ENCODE measurements at places on chromosomes 11 and 22.

- DNase-seq = no peak
Observed at GRCh38 chr11:102254047-102254446, 63.2 kb upstream of the BIRC3 start.

- DNase-seq = no peak
Observed at GRCh38 chr22:36552289-36552688, 23.3 kb upstream of the EIF3D start.

- DNase-seq = no peak
Observed at GRCh38 chr11:119918347-119918746, 189.3 kb upstream of the NECTIN1 start.

DNA sequence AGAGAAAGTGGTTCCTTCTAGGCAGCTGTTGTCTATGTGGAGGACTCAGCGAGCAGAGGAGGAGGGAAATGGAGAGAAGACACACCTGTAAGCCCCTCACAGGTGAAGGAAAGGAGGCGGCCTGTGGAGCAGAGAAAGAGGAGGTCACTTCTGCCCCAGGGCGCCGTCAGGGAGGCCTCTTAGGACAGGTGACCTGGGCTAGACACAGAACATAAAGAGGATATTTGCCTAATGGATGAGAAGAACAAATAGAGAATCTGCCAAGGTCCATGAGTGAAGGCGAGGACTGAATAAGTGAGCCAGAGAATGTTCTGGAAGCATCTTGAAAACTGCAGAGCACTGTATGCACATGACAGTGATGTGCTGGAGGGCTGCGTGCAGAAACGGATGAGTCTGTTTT, 2.2 kb upstream of the SCUBE1 start:
- no peak for DNase-seq

DNA sequence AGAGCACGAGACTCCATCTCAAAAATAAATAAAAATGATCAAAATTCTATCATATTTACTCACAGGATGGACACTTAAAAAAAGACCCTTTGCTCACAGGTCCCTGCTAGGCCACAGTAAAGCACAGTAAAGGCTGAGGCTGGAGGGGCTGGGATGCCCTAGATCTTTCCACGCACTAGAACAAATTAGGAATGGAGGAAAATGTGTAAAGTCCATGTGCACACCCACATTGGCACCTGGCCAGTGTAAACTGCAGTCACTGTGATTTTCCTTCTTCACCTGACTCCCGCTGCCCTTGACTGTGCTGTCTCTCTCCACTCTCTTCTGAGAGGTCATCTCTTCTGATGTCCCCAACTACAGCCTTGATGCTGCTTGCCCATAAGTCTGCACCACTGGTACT, 195.5 kb downstream of the EFCAB6 start:
- DNase-seq = no peak

DNA sequence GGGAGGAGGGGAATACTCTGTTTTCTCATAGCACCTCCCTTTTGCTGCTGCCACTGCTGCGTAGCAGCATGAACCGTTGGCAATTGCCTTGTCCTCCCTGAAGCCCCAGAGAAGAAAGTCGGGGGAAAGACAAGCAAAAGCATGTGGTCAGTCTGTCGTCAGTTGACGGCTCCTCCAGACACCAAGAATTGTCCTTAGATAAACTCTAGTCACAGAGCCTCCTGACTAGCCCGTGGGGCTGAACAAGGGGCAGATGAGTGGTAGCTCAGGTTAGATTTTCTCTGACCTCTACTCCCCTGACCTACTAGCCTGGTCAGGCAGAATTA, 126.4 kb upstream of the HSD17B12 start:
- no peak for DNase-seq

DNA sequence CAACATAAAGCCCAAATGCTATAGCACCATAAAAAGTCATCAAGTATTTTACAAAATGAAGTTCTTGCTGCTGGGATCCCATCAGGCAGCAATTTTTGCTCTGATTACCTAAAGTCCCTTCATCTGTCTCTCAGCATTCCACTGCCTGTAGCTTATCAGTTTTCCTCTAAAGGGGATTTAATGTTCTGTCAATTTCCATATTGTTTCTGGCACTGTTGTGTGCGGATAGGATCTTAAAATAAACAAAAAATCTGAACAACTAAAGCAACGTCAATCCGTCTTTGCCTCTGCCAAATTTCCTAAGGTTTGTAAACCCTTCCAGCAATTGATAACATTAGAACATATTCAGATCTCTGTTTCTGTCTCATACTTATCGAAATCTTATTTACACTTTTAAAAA, 1126.3 kb upstream of the RAG2 start:
- no peak for DNase-seq

DNA sequence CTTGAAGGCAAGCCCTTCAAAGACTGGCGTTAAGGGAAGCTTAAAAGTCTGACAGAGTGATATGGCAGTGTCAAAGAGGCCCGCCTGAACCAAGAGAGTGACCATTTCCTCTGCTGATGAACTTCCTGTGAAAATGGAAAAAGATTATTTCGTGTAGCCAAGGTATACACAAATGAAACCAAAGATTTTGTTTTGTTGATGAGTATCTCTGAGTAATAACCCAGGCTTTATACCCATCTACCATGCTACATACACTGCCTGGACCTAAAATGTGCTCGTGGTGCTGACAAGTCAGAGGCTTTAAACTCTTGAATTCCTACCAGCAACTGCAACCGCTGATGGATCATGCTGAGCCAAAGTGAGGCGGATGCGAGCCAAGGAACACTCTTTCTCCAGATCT, 21.0 kb upstream of the FNBP4 start:
- DNase-seq = no peak

- no peak for DNase-seq
Observed at GRCh38 chr22:25484521-25485315, 79.8 kb upstream of the GRK3 start.

All from C1 segment of cervical spinal cord (tissue), 14 donors.